ENCODE measurements at places on chromosomes 3 and 15. TPM values are rescaled to one million over a fixed set of nuclear protein-coding genes. Genes with fewer than 3 reads are reported as not detected.

The KNG1 gene
- total RNA-seq, result 0.43 TPM

The ATP13A5 gene
- total RNA-seq, result 0.86 TPM

The NLGN1 gene
- 8.8 TPM for total RNA-seq

The THAP10 gene
- total RNA-seq, result 4.9 TPM

The XCR1 gene
- total RNA-seq, result 0.66 TPM

The MDFIC2 gene
- not detected for total RNA-seq

The LEKR1 gene
- total RNA-seq, result 2.2 TPM

The GOLGA8S gene
- total RNA-seq, result 0.29 TPM

GRCh38 chr3:181311186-181311585 lies 321.6 kb upstream of the DNAJC19 start:
- DNase-seq, result no peak

DNA sequence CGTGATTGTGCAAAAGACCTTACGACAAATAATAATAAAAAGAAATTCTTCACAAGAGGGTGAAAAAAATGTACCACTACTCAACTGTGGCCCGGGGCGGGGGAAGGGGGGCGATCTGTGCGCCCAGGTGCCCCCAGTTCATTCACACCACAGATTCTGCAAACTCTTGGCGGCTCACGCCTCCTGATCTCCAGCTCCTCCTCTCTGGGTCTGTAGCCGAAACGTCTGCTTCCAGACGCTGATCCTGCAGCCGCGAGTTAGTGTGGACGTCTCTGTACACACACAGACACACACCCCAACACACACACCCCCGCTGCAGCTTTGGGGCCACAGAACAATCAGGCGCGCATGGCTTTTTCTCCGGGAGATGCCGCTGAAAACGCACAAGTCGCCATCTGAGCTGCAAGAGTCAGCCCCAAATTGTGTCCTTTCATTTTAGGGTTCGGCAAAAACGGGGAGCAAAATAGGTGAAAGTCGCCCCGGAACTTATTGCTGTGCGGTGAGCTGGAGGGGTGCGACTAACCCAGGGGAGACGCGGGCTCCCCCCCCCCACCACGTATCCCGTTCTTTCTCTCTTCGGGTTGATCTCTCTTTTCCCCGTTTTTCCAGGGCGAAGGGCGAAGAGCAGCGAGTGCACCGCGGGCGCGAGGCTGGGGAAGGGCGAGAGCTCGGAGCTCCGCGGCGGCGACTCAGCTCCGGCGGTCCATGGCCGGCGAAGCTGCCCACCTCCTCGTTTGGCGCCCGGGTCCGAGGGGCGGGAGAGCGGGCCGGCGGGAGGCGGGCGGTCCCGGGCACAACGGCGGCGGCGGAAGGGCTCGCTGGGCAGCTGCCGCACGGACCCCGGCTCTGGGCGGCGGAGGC lies 505 bp upstream of the WNT5A start:
- no peak for DNase-seq

GRCh38 chr3:58387650-58388546 lies 45.7 kb downstream of the PDHB start:
- DNase-seq, result no peak

- no peak for DNase-seq
Observed at GRCh38 chr3:67706934-67707333, 52.5 kb upstream of the SUCLG2 start.

DNA sequence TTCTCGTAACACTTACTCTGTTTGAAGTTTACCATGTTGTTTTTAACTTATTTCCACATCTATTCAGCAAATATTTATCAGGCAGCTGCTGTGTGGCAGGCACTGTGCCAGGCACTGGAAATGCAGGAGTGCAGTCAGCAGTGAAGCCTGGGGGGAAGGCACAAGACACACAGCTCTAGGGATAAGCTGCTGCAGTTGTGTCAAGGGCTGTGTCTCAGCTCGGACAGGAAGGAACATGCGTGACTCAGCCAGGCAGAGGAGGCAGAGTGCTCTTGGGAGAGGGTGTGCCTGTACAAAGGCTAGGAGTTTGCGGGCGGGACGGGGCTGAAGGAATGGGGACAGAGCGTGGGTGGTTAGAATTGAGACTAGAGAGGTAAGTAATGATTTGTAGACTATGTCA lies 24.7 kb downstream of the LYSMD4 start:
- DNase-seq, result peak; percentile 54

DNA sequence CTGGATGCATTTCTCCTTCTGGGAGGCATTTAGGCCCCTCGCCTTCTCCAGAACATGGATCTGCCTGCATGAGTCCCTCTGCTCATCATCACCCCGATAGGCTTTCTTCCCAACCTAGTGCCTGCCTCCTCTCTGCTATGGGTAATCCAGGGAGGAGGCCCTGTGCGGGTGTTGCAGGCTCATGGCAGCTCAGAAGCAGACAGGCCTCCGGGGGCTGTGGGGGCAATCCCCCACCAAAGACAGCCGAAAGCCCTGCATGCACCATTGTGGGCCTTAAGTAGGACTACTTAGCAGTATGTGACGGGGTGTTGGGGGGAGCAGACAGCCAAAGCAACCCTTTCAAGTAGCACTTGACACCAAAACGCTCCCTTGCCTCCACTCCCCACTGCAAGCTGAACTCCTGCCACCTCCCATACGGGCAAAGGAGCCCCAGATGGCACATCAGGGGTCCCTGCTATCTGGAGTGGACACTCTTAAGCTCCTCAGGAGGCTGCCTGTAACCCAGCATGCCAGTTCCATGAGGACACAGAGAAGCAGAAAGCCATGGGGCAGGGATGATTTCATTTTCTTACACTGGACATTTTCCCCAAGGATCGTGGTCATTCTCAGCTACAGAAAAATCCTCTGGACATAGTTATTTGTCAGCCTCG lies 98.8 kb upstream of the HACD2 start:
- DNase-seq, result no peak

- no peak for DNase-seq
Observed at GRCh38 chr3:100614941-100615340, 5.5 kb downstream of the ADGRG7 start.

- no peak for DNase-seq
Observed at GRCh38 chr15:26084771-26085170, 221.6 kb upstream of the ATP10A start.

- no peak for DNase-seq
Observed at GRCh38 chr3:145015253-145015652, 1043.6 kb downstream of the DIPK2A start.

- no peak for DNase-seq
Observed at GRCh38 chr15:68148039-68148438, 57.1 kb downstream of the CALML4 start.

DNA sequence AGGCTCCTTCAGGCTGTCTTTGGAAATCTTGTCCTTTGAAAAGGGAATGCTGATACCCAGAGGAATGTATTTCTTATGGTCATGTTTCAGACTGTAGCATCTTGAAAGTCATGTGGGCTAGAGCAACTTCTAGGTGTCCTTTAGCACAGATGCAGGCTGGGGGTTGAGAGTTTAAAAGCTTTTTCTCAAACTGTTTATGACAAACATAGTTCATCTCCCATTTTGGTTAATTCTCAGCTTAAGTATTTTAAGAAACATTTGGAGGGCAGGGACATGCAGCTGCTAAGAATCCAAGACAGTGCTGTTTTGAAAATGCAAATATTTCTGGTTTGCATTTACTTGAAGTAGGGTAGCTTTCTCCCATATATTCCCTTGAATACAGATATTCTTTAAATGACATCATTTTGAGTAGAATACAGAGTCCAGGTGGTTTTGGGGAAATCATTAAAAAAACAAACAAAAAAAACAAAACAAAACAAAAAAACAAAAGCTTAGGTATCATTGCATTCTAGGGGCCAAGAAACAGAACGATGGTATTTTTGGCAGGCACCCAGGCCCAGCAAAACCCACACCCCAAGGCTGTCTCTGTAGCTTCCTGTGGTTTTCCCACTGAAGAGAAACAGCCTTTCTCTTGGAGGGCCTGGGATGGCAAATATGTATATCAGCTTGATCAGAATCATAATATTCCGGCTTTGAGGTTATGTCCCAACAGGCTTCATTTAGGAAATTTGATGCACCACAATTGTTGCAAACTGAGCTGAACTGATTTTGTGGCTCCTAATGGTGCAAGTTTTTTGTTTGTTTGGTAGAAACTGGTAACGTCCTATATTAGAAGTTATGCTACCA lies 120.0 kb downstream of the ATG7 start:
- no peak for DNase-seq

- no peak for DNase-seq
Observed at GRCh38 chr3:15294929-15295328, 37.5 kb downstream of the SH3BP5 start.

- DNase-seq, result no peak
Observed at GRCh38 chr3:155352900-155353490, 59.5 kb upstream of the STRIT1 start.

- no peak for DNase-seq
Observed at GRCh38 chr15:95866711-95867440, 463.6 kb upstream of the NR2F2 start.

- no peak for DNase-seq
Observed at GRCh38 chr15:100934166-100934565, 15.0 kb downstream of the LRRK1 start.

- DNase-seq, result no peak
Observed at GRCh38 chr3:42572278-42572677, 9.5 kb downstream of the SEC22C start.

DNA sequence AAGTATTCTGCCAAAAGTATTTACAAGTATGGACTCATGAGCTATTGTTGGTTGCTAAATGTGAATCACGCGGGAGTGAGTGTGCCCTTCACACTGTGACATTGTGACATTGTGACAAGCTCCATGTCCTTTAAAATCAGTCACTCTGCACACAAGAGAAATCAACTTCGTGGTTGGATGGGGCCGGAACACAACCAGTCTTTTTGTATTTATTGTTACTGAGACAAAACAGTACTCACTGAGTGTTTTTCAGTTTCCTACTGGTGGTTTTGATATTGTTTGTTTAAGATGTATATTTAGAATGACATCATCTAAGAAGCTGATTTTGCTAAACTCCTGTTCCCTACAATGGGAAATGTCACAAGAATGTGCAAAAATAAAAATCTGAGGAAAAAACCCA lies 30.3 kb downstream of the SYNM start:
- no peak for DNase-seq

- peak; percentile 53 for DNase-seq
Observed at GRCh38 chr3:12869035-12869621, 27.8 kb upstream of the RPL32 start.

DNA sequence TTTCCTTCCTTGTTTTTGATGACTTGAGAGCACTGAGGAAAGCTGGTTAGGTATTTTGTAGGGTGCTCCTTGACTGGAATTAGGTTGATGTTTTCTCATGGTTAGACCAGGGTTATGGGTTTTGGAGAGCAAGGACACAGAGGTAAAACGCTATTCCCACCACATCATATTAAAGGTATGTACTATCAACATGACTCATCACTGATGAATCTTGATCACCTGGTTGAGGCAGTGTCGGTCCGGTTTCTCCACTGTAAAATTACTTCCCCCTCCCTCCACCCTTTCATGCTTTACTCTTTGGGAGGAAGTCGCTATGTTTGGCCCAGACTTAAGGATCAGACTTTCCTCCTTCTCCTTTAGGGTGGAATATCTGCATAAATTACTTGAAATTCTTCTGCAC lies 201.6 kb downstream of the EDEM1 start:
- peak; percentile 38 for DNase-seq

DNA sequence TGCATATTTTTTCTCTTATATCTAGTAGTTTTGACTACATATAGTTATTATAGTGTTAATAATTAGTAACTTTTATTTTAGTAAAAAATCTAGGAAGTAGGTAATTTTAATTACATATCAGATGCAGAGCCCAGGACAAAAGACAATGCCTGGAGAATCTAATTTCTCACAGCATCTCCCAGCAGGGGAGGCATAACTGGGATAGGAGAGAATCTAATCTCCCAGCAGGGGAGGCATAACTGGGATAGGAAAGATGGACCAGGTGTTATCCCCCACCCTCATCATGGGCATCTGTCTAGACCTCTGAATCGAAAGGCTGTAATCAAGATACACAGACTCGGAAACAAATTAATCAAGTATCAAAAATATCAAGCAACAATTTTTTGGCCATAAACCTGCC lies 58.2 kb downstream of the OSTN start:
- no peak for DNase-seq

DNA sequence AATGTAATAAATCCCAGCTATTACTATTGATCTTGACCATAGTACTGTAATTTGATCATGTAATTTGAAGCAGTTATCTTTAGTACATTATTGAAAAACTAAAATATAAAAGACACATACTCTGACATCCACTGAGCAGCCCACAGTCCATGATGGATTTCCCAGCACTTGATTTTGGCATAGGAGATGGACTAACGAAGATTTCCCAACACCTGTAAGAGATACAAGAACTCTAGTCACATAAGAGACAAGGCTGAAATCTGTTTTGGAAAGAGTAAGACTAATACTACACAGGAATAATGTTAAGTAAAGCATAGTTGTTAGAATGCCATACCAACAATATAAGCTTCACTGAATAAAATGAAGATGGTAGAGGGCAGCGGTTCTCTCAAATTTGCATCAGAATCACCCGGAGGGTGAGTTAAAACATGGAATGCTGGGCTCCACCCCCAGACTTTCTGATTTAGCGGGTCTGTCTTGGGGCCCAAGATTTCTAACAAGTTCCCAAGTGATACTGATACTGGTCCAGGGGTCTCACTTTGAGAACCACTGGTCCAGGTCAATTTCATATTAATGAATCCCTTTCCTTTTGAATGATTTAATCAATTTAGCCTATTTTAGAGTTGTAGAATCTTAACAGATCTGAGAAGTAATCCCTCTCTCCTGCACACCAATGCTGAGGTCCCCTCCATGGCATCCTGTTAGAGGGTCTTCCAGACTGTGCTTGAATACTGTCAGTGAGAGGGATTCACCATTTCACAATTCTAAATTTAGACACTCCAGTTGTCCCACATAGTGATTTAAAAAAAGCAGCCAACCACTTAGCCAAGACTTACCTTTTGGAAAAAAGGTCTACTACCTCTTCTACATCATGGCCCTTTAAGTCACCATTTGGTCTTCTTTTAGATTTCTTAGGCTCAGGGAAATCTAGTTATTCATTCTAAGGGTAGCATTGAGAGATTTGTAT lies 11.5 kb downstream of the RABL3 start:
- no peak for DNase-seq

DNA sequence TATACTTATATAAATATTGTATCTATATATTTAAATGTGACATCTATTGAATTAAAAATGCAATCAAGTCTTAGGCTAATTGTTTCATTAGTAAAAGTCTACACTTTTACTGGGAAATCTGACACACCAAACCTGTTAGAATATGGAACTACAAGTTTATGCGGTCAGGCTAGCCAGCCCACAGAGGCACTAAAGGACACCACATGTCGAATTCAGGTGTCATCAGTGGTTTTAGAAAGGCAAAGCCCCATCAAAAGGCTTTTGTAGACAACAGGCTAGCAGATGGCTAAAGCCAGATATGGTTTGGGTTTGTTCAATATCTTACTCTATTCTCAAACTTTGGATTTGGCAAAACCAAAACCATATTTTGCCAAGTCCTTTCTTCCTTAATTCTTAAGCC lies 411.0 kb downstream of the MECOM start:
- DNase-seq, result no peak
